ENCODE measurements at places on chromosomes 12 and 14.
A peak's percentile ranks its signal among the peaks of the same experiment; 100 is the strongest.

- no peak for DNase-seq
These were observed 333.5 kb upstream of the DCN start for GRCh38 chr12:91515944-91516694.

- DNase-seq: no peak
These were observed 18.5 kb upstream of the P2RX7 start for GRCh38 chr12:121114019-121114639.

DNA sequence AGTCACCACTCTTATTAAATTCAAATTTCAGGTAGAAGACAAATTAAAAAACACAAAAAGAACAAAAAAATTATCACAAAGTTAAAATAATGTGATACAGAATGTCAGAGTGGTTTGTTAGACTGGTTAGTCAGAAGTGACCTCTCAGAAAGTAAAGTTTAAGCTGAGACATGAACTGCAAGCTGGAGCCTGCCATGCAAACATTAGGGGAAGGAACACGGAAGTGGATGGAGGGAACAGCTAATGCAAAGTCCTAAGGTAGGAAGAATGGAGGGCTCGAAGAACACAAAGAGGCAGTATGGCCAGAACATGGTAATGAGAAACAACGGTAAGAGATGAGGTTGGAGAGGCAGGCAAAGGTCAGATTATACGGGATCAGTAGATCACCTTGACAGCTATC is 41.7 kb downstream of the WDHD1 start:
- no peak for DNase-seq

- DNase-seq: peak; percentile 89
These were observed at the start of gene MYG1 for GRCh38 chr12:53299454-53300180. MYG1 (plus strand) TSS chr12:53299695; CDS start chr12:53299738, 43 bp downstream.

DNA sequence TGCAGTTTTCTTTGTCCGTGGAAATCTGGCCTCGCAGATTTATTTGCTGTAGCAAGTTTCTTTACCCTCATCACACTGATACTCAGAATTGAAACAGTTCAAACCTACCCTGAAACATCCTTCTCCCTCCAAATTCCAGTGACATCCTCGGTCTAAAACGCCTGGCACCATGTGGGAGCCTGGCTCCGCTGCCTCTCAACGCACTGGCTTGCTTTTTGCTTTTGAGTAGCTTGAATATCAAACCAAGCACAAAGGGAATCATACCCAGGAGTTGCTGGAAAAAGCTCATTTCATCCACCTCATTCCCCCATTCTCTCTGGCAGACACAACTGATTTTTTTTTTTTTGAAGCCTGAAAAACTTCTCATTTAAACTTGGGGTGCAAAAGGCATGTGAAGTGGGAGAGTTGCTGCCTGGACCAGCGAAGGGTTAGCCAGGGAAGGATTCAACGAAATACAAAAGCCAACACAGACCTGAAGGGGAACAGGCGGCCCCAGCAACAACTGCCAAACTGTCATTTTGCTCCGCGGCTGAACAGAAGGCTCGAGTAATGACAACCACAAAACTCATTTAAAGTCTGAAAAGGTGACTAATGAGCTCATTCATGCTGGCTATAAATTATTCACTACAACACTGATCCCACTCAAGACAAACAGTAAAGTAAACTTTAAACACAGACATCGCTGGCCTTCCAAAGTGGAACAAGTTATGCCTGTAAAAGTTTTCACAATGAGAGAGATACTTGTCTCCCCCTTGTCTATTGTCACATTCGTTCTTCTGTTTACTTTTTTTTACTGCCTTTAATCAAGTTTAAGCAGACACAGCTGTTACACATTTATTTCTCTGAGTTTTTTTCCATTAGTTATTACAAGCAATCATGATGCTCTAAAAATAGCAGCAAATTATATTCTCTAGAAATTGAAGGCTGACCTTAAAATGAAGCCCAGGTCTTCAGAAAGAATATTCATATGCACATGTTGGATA is 12.5 kb upstream of the FOXN3 start:
- peak; percentile 71 for DNase-seq

All from activated T-cell treated with anti-CD3 and anti-CD28 coated beads, Interleukin-2, amount 50 U/mL, for 24 hours (primary cell).